ENCODE measurements at places on chromosomes 11 and 22.

- DNase-seq = no peak
These were observed 91.8 kb upstream of the CD44 start for GRCh38 chr11:35047179-35047578.

DNA sequence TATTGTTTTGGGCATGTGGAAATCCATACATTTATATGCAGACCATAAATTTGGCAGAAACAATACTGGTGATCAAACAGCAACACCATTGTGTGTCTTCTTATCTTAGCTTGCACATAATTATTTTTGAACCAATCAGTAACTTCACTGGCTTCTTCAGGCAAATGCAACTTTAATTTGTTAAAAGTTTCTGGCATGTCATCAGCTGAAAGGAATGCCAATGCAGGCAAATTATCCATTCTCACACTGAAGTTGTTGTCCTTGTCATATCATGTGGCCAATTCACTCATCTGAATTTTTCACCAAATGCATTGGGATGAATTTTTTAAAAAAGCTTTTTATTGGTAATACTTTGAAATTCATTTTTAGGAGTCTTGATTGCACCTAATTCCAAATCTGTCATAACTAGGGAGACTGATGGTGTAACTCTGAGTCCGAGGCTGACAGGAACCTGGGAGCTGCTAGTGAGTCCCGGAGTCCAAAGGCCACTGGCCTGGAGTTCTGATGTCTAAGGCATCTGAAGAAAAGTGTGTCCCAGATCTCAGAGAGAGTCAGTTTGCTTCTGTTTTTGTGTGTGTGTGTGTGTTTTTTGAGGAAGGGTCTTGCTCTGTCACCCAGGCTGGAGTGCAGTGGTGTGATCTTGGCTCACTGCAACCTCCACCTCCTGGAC, 17.4 kb upstream of the OR10V1 start:
- no peak for DNase-seq

- no peak for DNase-seq
These were observed 86.1 kb downstream of the ARHGAP8 start for GRCh38 chr22:44838316-44839016.

GRCh38 chr11:84345027-84345426, 1058.9 kb upstream of the CCDC90B start:
- DNase-seq = no peak

GRCh38 chr11:123576501-123576900, 77.9 kb downstream of the SCN3B start:
- no peak for DNase-seq

GRCh38 chr22:48799227-48799970, 1028.3 kb downstream of the BRD1 start:
- no peak for DNase-seq

- DNase-seq = no peak
These were observed 50.5 kb downstream of the CLTCL1 start for GRCh38 chr22:19240813-19241592.

- DNase-seq = peak; percentile 51
These were observed 13.8 kb upstream of the SLC39A13 start for GRCh38 chr11:47394322-47395222.

DNA sequence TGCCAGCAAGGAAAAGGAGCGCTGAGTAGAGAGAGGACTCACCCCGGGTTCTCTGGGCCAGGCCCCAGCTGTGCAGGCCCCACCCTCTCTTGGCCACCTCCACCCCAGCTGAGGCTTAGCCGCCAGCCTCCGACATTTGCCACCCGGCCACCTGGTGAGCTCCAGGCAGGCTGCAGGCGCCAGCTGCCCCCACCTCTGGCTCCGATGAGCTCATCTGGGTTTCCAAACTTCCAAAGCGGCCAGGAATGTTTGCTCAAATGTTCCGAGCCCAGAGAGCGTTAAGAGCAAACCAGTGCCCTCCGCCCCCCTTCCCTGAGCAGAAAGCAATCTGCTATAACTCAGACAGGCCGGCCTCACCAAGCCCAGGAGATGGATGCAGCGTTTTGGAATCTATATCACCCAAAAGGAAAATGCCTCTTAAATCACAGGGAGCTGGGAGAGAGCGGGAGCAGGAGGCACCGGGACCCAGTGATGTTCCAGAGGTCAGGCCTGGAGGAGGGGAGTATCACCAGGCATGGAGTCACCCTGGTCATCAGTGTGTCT, 9.1 kb upstream of the MN1 start:
- no peak for DNase-seq

GRCh38 chr11:575313-575995, 816 bp upstream of the PHRF1 start:
- DNase-seq = no peak

DNA sequence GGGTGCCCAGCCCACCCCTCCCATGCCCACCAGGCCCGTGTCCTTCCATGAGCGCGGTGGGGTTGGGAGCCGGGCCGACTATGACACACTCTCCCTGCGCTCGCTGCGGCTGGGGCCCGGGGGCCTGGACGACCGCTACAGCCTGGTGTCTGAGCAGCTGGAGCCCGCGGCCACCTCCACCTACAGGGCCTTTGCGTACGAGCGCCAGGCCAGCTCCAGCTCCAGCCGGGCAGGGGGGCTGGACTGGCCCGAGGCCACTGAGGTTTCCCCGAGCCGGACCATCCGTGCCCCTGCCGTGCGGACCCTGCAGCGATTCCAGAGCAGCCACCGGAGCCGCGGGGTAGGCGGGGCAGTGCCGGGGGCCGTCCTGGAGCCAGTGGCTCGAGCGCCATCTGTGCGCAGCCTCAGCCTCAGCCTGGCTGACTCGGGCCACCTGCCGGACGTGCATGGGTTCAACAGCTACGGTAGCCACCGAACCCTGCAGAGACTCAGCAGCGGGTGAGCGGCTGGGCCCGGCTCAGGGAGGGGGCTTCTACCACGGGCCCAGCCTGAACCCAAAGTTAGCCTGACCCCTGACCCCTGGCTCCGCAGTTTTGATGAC, 3.0 kb downstream of the PKP3 start:
- DNase-seq = no peak

GRCh38 chr11:125688066-125688465, 7.4 kb upstream of the ACRV1 start:
- no peak for DNase-seq

DNA sequence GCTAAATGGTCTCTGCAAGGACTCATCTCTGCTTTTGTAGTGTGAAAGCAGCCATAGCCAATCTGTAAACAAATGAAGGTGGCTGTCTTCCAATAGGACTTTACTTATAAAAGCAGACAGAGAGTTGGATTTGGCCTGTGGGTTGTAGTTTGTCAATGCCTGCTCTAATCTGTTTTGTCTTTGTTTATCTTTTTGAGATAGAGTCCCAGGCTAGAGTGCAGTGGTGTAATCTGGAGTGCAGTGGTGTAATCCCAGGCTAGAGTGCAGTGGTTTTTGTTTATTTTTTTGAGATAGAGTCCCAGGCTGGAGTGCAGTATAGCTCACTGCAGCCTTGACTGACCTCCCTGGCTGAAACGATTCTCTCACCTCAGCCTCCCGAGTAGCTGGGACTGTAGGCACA, 8.6 kb downstream of the PPP6R3 start:
- DNase-seq = no peak

DNA sequence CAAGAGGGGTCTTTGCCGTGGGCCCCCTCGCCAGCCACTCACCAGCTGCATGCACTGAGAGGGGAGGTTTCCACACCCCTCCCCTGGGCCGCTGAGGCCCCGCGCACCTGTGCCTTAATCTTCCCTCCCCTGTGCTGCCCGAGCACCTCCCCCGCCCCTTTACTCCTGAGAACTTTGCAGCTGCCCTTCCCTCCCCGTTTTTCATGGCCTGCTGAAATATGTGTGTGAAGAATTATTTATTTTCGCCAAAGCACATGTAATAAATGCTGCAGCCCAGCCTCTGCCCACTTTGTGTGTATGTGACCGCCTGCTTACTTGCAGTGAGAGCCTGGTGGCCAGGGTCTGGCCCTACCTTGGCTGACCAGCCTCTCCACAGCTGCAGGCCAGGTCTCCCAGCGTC, 2.8 kb upstream of the CRACR2B start:
- DNase-seq = no peak

- DNase-seq = no peak
These were observed 11.2 kb downstream of the NLRP14 start for GRCh38 chr11:7031471-7031871.

DNA sequence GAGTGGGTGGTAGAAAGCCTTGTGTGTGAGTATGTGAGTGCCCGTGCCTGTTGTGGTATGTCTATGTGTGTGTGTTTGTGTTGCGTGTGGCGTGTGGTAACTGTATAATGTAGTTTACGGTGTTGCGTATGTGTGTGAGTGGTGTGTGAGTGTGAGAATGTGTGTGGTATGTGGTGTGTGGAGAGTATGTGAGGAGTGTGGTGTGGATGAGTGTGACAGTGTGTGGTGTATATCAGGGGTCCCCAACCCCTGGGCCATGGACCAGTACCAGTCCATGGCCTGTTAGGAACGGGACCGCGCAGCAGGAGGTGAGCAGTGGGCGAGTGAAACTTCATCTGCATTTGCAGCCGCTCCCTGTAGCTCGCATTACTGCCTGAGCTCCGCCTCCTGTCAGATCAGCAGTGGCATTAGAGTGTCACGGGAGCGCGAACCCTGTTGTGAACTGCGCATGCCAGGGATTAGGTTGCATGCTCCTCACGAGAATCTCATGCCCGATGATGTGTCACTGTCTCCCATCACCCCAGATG, 5.7 kb downstream of the UPK3A start:
- DNase-seq = no peak

DNA sequence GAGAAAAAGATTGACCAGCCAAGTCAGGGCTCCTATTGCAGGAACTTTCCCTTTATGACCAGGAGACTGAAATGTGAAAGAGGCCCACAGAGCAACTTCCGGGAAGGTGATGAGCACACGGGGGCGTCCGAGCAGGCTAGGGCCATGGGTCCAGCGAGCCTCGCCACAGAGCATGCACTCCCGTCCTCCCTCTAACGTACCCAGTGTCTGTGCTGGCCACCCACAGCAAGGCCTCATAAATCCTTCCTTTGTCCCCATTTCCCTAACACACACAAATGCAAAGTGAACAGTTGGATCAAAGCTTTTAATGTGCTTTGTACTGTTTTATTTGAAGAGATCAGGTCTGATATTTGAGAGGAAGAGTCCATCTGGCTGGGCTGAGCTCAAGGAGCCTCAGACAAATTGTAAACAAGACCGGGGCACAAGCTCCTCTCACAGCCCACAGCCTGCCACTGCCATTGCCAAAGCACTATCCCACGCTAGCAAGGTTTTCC, 44.3 kb downstream of the BLID start:
- no peak for DNase-seq

DNA sequence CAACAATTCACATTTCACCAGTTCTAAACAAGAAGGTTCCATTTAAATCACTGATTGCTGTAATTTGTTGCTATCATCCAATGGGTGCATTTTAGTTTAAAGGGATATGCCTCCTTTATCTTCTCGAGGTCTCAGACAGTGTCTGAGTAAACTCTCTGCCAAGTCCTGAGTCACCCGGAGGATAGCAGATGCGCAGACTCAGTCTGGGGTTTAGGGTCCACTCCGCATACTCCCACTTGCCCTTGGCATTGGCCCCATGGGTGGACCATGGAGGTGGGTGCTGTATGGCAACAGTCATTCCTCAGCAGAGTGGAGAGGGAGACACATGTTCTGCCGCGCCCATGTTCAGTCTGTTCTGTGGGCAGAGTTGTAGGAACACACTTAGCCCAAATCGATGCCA, 65.4 kb upstream of the CRTAM start:
- DNase-seq = no peak

- no peak for DNase-seq
These were observed 40.5 kb downstream of the OPCML start for GRCh38 chr11:133491680-133492383.

DNA sequence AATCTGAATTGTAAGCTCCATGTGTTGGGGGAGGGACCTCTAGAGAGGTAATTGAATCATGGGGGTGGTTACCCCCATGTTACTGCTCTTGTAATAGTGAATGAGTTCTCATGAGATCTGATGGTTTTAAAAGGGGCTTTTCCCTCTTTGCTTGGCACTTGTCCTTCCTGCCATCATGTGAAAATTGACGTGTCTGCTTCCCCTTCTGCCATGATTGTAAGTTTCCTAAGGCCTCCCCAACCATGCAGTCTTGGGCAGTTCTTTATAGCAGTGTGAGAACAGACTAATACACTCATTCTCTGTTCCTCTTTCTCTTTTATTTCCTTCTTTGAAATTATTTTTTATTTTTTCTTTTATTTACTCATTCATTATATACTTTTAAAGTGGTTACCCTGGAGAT, 239.4 kb downstream of the CSNK2A3 start:
- no peak for DNase-seq

GRCh38 chr11:81658722-81659121, 1074.9 kb downstream of the FAM181B start:
- DNase-seq = no peak

DNA sequence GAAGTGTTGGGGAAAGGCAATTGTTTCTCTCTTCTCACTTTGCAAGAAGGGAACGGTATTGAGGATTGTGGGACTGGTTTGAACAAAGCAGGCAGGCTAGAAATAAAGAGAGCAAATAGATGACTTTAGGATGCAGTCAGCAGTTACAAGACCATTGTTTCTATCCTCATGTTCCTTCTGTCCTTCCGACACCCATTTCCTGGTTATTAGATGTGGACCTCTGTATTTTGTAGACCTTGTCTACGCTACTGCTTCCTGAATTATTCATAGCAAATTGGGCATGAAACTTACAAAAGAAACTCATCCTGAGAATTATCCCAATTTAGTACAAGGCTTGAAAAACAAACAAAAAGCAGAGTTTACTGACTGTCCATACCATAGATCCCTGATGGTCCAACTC, 656.3 kb downstream of the NTM start:
- no peak for DNase-seq

DNA sequence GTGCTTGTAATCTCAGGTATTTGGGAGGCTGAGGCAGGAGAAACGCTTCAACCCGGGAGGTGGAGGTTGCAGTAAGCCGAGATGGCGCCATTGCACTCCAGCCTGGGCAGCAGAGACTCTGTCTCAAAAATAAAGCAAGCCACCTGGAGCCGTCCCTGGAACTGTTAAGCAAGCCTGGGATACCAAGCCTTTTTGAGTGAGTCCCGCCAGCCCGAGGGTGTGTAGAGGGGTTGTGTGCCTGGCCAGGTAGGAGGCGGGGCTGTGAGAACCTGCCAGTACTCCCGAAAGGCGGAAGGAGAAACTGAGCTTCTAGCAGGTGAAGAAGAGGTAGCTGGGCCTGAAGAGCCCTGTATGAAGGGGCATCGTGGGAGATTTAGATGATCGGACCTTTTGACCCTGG, 52.4 kb downstream of the TRIOBP start:
- DNase-seq = no peak

DNA sequence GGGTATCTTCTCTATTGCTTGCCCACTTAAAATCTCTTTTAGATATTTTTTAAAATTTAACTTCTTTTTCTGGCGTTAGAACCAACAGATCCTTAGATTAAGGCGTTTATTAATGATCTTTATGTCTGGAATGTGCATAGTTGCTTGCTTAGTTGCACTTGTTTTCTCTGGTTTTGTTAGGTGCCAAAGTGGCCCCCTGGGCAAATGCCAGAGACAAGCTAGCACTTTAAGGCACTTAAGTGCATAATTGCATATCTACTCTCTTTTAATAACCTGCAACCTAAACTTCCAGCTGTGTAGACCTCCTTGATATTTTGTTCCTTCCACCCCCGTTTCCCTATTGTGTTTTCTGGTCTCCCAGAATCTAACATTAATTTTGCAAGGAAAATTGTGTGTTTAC, 3.3 kb downstream of the RBM4 start:
- DNase-seq = no peak

DNA sequence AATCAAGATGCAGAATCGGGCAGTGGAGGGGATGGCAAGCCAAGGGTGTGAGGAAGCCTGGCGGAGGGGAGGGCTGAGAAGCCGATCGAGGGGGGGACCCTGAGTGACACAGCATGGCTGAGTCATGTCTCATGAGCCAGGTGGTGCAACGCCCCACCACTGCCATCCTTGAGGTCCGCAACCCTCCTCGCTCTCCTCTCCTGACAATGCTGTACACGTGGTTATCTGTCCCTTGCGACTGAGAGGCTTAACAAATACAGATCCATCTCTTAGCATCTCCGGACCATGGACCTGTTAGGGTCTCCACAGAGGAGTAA, 14.2 kb downstream of the SLC22A12 start:
- DNase-seq = no peak

Data from activated T-cell treated with anti-CD3 and anti-CD28 coated beads for 24 hours (primary cell).